ENCODE measurements at places on chromosomes 7 and 10.
A peak's percentile ranks its signal among the peaks of the same experiment; 100 is the strongest.

GRCh38 chr10:57979491-57979890 is 288.2 kb downstream of the IPMK start:
- no peak for DNase-seq

DNA sequence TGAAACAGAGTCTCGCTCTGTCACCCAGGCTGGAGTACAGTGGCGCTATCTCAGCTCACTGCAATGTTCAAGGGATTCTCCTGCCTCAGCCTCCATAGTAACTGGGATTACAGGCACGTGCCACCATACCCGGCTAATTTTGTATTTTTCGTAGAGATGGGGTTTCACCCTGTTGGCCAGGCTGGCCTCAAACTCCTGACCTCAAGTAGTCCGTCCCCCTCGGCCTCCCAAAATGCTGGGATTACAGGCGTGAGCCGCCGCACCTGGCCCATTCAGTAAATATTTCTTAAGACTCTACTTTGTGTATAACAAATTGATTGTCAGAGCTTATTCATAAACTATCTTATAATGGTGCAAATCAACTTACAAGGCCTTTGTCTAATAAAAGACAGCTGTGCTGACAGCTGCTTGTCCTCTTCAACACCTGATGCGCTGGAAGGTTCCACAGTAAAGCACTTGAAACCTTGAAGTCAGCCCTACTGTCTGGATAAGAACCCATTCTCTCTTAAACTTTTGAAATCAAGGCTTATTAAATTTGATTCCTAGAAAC is 14.7 kb downstream of the ECHDC3 start:
- no peak for DNase-seq

GRCh38 chr7:150663802-150664494 is 21.6 kb upstream of the GIMAP2 start:
- no peak for DNase-seq

DNA sequence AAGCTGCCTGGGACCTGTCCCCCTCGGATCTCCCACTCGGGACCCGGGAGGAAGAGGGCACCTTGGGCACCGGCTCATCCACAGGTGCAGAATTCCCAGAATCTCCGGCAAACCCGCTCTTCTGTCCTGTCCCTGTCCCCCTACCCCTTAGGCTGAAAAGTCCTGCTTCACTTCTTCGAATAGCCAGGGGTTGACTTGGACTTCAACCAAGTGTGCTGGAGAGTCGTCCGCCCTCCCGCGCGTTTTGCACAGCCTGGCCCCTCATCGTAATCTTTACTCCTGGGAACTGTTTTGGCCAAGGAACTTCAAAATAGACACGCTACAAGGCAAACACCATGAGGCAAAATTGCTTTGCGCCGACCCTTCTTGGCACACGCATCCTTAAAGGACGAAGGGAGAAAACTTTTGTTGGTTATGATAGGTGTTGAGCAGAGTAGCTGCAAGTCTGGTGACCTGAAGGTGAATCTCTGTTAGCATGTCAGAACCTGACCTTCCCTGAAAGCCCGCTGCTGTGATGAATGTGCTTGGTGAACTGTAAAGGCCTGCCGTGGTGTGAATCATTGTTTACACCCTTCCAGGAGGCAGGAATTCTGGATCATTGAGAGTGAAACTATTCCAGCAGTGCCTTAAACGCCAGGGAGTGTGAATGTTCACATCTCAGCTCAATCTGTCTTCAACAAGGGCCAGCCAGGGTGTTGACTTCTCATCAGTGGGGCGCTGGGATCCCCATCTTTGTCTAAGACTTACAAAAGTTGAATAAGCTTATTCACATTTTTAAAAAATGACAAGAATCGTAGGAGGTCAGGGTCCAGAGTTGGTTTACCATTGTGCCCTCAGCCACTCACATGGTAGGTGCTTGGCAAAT is 589 bp upstream of the RAPGEF5 start:
- no peak for DNase-seq

- DNase-seq: peak; percentile 35
Measured at GRCh38 chr10:35336921-35337823, 863 bp downstream of the CCNY start.

DNA sequence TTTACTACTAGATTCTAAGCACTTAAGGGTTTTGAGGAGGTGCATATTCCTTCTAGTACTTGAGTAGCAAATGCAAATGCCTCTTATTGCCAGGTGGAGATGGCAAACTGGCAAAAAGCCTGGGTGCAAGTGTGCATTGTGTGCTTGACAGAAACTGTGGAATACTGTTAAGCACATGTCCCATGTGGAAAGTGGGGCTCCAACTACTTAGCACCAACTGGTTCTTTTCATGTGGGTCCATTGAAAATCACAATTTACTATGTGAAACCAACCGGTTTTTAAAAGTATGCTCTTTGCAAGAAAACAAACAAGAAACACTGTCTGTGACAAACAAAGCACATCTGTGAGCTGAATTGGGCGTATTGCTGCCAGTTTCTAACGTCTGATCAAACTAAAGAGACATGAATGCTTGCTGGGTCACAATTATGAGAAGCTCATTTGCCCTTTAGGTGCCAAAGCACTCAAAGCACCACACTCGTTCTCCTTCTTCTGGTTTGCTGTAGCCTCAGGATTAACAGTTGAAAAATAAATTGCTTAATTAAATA is 197.4 kb downstream of the SEMA3E start:
- no peak for DNase-seq

DNA sequence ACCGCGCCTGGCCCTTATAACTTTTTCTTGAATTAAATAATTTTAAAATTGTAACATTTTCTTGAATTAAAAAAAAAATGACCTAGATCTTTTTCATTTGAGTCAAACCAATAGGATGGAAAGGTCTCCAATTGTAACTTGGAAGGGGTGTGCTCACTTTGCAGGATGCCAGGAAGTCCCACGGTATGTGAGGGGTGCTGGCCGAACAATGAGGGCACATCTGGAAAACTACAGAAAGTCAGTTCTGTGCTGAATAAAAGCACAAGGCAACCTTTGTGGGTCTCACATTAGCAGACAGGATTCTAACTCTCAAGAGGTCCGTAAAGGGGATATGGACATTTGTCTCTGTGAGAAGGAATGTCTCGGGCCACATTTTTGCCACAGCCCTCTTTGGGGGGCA is 52.8 kb upstream of the PDLIM1 start:
- no peak for DNase-seq

GRCh38 chr10:88647061-88647615 is 17.1 kb upstream of the LIPF start:
- DNase-seq: no peak
